ENCODE measurements at places on chromosomes 7 and 10.

GRCh38 chr7:23759671-23760391 is 49.8 kb downstream of the STK31 start:
- DNase-seq, result no peak

- no peak for DNase-seq
These were observed 74.3 kb downstream of the LHPP start for GRCh38 chr10:124535731-124536495.

GRCh38 chr10:112375721-112376395 is 1.9 kb downstream of the ACSL5 start:
- peak; percentile 79 for DNase-seq

- no peak for DNase-seq
These were observed 25.5 kb downstream of the GTF2IRD1 start for GRCh38 chr7:74479066-74479781.

- DNase-seq, result no peak
These were observed 23.1 kb downstream of the DNAJB9 start for GRCh38 chr7:108592646-108593201.

- DNase-seq, result no peak
These were observed 884 bp upstream of the GSTO1 start for GRCh38 chr10:104253606-104254410.

DNA sequence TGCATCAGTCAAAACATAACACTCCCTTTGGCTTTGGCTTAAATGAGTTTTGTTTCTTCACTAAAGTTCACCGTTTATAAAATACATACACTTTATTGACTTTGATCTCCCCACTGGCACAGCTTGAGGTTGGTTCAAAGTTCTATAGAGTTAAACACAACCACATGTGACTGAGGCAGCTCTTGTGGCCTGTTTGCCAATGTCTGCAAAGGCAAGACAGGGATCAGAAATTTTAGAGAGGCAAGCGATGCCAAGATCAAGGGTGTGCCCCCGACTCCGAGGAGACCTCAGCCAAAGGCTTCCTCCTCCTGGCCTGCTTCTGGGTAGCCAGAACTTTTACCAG is 129.8 kb upstream of the JCAD start:
- no peak for DNase-seq

DNA sequence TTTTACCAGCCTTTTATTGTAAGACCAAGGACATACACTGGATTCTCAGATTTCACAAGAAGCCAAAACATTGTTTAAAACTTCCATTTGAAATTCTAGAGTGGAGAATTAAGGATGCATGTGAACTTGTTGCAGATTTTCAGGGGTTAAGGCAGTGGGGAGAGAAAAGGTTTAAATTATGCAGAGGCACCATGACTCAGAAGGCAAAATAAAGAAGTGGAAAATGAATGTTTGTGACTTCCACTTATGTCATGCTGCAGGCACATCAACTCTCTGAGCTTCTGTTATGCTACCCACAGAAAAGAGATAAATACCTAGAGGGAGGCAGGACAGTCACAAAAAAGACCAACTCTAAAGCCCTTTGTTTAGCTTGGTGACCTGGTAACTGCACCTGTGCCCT is 84.4 kb upstream of the BET1 start:
- no peak for DNase-seq

- DNase-seq, result no peak
These were observed 44.7 kb downstream of the MYO3A start for GRCh38 chr10:25978771-25979170.

DNA sequence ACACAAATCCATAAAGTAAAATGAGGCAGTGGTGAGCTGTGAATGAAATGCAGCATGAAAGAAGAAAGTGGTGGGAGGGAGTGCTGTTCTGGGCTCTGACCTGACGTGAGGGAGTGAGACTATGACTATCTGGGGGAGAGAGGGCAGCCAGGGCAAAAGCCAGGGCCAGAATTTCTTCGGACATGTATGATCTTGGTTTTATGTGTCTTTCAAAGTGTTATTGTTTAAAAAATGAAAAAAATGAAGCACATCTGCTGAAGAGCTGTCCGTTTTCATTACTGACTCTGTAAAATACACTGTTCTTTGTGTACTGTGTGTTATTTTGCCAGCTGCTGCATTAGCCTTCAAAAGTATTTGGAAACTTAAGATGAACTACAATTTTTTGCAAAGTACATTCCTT is 70.2 kb upstream of the KLF14 start:
- no peak for DNase-seq

GRCh38 chr10:71379118-71379766 is 17.5 kb upstream of the CDH23 start:
- DNase-seq, result no peak

DNA sequence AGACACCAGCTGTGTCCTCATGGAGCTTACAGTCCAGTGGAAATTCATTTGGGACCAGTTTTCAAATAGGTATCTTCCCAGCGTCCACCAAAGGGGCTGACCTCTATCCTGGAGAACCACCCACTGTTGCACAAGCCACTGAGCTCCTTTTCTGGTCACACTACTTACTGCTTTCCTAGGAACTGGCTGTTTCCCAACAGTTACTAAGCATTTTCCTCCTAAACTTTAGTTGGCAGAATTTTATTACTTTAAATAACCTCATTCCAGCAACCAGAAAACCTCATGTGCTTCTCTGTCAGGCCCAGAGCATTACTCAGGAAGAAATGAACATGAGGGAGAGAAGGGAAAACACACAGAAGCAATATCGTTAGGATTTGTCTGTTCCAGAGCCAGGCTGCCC is 183.1 kb downstream of the GPAM start:
- no peak for DNase-seq

DNA sequence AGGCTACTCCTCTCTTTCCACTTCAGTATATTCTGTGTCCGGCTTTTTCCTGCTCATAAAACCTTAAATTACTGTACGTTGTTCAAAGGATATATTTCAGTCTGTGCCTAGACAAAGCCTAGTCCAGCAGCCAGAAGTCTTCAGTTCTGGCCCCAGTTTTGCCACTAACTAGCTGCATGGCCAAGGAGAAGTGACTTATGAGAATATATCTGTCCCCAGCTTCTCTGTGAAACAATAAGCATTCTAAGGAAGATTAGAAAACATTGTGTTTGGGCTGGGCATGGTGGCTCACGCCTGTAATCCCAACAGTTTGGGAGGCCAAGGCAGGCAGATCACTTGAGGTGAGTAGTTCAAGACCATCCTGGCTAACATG is 105.0 kb upstream of the HDAC9 start:
- no peak for DNase-seq

DNA sequence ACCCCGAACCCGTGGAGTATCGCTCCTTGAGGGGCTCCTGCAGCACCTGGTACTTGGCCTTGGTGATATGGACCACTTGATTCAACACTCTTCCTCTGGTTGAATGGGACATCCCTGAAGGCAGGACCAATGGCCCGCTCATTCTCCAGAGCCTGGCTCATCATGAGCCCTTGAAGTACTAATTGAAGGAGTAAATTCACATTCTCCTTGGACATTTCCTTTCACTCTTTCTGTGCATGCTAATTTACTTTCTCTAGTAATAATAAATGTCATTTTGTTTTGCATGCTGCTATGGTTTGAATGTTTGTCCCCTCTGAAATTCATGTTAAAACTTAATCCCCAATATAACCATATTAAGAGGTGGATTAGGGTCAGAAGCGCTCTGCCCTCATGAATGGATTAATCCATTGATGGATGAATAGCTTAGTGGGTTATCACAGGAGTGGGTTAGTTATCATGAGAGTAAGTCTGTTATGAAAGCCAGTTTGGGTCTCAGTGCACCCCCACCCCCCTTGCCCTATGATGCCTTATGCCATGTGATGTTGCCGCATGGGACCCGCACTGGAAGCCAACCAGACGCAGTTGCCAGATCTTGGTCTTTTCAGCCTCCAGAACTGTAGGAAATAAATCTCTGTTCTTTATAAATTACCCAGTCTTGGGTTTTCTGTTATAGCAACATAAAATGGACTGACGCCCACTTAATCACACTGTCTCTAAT is 23.8 kb downstream of the FGFBP3 start:
- no peak for DNase-seq

DNA sequence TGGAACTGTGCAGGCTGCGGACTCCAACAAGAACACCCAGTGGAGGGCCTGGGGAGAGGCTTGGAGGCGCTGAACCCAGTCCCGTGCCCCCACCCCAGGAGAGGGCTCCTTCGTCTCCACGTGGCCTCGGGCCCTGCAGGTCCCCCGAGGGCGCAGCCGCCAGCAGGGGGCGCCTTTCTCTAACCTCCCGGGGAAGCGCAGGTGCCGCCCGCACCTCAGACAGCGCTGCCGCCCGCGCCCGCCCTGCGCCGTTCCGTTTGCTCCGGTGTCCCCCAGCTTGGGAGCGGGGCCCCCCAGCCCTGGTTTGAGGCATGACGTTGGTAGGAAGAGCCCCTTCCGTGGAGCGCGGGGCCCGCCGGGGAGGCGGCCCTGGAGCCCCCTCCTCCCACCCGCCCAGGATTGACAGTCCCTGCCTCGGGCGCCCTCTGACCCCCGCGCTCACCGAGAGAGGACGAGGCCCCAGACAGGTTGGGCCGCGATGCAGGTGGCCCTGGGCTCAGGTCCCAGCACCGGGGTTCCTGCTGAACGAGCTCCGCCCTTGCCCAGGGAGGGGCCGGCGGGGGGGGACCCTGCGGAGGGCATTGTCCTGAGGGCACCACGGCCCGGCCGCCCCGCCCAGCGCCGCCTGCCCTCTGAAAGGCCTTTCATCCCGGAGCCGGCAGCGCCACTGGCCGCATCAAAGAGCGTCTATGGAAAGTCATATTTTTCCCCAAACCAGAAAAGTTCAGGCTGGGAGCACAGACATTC is 42.8 kb downstream of the FOXL3 start:
- peak; percentile 79 for DNase-seq

GRCh38 chr7:131873581-131873980 is 317.2 kb upstream of the PODXL start:
- no peak for DNase-seq

DNA sequence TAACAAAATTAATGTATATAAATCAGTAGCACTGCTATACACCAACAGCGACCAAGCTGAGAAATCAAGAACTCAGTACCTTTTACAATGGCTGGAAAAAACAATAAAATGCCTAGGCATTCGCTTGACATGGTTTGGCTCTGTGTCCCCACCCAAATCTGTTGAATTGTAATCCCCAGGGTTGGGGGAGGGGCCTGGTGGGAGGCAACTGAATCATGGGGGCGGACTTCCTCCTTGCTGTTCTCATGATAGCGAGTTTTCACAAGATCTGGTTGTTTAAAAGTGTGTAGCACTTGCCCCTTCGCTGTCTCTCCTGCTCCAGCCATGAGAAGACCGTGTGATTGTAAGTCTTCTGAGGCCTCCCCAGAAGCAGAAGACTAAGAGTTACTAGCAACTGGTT is 8.6 kb downstream of the ZNF786 start:
- DNase-seq, result no peak

DNA sequence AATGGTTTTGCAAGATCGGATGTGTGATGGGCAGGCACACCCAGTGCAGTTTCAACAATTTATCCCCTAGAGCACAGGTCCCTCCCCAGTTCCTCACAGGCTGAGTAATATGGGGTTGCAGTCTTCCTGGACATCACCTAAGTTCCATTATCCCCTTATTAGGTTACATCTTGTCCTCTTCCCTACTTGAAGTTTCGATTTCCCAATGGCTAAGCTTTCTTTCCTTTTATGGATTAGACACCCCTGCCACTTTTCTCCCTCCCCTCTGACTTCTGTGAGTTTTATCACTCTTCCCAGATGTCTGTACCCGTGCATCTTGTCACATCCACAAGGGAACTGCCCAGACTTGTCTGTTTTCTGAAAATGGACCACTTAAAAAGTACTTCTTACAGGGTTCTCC is 2.4 kb upstream of the NIPSNAP2 start:
- DNase-seq, result no peak

DNA sequence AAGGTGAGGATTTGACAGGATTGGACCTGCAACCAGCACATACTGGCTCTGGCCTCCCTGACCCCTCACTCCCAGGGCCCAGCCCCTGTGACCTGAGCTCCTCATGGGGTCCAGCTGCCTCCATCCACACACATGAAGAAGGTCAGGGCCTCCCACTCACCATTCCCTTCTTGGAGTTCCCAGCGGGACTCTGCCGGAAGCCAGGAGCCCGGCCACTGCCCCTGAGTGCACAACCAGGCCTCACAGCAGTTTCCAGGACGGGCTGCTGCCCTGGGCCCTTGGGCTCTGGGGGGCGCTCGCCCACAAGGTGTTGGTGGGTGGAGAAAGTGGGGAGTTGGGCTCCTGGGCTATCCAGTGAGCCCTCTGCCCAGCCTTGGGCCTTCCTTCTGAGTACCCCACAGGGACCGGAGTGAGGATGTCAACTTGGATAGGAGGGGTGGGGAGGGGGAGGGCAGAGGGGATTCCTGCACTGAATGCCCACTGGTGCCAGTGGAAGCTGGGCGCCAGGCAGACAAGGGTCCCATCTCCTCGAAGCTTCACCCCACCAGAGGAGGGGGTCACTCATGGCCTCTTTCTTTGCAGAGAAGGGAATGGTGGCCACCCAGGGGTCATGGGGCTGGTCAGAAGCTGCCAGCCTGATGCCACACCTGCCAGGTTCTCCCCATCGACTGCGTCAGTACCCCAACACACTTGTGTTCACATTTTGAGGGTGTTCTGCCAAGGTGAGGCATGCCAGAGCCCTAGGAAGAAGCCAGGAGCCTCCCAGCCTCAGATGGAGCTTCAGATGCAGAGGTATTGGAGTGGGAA is 115.3 kb downstream of the PTPN20 start:
- DNase-seq, result peak; percentile 25

GRCh38 chr10:12549297-12549696 is 199.9 kb downstream of the CAMK1D start:
- DNase-seq, result no peak

- no peak for DNase-seq
These were observed 69.4 kb downstream of the ARMH3 start for GRCh38 chr10:101986624-101986971.

GRCh38 chr7:106423821-106424475 is 139.2 kb upstream of the NAMPT start:
- no peak for DNase-seq

DNA sequence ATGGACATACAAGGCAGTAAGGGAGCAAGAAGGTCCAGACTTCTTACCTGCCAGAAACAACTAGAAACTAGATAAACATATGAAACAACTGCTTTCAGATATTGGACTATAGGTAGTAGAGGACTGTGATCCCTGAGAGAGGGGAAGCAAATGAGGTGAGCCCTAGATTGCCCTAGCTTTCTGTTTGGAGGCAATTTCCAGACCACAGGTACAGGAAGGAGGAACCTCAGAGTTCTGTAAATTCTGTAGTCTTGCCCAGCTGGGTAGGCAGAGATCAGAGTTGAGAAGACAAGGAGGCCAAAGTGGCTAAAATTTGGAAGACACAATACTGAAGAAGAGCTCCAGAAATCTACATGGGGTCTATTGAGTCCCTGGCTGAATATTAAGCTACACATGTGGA is 21.0 kb downstream of the CDK6 start:
- no peak for DNase-seq

GRCh38 chr10:114925587-114926586 is 12.1 kb upstream of the TRUB1 start:
- DNase-seq, result no peak

DNA sequence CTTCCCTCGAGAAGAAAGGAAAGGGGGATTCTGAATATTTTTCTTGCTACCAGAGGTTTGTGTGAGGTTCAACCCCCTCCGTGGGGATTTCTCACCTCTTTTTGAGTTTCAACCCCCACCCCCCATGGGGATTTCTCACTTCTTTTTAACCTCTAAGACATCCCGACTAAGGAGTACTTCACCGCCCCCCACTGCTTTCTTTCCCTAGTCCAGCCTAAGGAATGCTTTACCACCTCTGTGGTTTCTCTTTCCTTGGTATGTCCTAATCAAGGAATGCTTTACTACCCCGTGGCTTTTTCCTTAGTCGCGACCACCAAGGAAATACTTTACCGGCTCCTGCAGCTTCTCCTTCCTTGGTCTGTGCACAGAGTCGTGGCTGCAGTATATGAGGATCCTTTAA is 149.4 kb downstream of the LYZL1 start:
- no peak for DNase-seq
